LoVo (cell line): ENCODE measurements at places on chromosomes 1 and 21.

DNA sequence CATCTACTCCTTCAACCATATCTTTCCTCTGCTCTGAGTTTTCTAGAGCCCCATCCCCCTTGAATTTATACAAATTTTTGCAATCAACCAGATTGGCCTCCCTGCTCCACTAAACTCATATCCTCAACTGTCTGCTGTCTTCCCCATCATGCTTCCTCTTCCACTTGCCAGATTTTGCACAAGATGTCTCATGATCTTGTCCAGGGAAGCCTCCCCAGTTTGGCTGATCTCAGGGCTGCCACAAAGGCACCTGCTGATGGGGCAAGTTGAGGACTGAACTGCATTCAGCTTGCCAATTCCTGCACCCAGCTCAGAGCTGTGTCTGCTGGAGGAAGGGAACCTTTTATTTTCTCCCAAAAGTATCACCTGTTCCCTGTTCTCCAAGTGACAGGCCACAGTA, 3.9 kb upstream of the KCNJ9 start:
- no peak for DNase-seq

DNA sequence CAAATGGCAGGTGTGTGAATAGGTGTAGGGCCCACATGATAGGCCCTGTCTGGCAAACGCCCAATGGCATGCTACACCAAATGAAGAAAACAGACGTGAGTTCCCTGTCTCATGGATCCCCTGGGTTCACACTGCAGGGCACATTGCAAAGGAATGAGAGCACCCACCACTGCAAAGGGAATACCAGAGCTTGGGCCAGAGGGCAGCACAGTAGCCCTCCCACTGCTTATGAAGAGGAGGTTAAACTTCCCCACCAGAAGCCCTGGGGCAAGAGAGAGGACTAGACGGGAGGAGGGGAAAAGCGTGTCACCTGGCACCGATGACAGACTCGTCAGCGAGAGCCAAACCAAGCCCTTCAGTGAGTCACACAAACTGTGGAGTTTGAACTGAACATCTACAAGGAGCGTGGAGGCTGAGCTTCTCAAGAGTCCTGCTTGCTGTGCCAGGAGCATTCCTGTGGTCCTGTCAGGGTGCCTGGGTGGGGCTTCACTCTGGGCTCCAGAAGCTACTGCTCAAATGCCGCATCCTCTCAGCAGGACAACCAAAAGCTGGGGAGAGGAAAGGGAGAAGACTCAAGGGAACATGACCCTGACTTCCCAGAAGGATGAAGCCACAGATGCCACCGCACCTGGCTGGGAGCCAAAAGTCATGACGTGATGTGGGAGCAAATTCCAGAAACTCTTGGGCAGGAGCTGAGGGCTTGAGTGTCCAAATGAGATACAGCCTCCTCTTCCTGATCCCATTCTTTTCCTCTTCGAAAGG, 61.1 kb downstream of the TOMM20 start:
- peak; percentile 98 for DNase-seq

DNA sequence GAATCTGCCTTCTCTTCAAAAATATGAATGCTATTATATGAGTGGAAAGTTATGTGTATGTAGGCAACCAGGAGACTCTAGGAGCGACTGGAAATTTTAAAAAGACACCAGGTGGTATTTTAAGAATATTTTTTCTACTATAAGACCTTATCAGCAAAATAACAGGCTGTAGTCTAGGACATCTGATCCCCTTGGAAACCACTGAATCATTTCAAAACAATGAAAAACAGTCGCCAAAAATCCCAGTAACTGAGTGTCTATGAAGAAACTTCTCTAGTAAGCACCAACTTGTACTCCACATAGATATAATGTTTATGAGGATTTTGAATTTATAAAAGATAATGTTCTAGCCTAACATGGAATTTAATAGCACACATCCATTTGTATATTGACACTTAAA, 358.5 kb downstream of the GPATCH2 start:
- DNase-seq: no peak

DNA sequence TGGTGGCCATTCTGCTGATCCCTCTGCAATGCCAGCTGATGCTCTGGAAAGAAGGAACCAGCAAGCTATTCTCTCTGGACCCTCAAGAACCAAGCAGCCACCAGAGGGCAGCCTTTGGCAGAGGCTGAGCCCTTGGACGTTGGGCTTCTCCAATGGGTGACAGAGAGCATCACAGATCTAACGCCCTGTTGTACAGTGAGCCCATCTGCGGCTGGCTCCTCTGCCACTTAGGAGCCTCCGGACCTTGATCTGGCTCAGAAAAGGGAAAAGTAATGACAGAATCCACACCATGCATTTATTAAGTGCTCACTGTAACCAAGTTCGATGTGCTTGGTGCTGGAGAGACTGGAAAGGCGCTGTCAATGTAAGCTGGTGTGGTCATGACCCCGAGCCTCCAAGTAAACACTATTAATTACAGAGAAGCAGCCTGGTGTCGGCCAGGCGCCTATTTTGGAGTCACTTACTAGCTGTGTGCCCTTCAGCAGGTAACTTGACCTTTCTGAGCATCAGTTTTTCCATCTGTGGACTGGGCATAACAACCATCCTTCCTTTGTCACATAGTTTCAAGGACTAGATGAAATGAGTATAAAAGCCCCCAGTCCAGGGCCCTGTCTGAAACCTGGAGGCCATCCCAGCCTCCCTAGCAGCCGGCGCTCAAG, 34.9 kb downstream of the ECE1 start:
- DNase-seq: peak; percentile 39

GRCh38 chr1:3470650-3471355, 16.3 kb downstream of the ARHGEF16 start:
- DNase-seq: no peak

DNA sequence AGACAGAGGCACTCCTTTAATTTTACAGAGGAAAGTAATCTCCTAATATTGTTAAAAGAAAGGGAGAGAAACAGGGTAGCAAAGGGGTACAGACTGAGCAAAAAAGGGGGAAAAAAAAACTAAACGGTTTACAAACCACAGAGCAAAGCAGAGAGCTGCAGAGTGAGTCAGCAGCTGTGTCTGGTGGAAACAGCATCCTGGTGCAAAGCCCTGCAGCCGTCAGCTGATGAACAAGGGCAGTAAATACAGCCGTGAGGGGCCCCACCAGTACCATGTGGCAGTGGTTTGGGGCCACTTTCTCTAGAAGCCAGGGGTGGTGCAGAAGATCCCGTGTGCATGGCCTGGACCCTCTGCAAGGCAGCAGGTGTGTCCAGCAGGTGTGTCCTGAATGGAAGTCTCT, 111.3 kb downstream of the ERG start:
- DNase-seq: no peak

GRCh38 chr1:16189003-16189402, 23.4 kb downstream of the ARHGEF19 start:
- DNase-seq: peak; percentile 89

DNA sequence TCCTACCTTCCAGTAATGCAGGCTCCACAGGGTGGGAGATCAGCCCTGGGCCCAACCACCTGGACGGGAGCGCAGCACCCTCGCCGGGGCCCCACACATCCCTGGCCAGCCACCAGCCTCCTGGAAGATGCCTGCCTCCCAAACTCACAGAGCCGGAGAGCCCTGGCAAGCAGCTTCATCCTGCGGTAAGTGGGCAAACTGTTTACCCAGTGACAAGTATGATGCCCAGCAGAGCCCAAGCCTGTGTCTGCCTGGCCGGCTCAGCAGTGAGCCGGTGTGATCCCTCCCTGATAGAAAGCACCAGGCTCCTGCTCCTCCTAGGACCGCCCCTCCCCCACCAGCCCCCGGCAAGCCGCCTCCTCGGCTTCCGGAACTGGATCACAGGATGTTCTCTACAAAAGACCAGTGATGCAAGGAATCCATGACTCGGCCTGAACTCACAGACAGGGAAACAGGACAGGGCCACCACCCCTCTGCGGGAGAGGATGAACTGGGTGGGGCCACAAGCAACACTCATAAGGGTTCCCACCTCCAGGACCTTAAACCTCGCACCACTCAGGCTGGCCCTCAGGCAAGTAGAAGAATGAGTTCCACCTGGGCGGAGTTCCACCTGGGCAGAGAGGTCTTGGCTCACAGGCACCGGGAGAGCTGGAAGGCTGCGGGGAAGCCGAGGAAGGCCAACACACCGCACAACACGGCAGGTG, 7.9 kb downstream of the ACOT7 start:
- DNase-seq: peak; percentile 78

- DNase-seq: no peak
Observed at GRCh38 chr1:217253985-217254384, 376.9 kb downstream of the GPATCH2 start.

GRCh38 chr1:68332041-68332440, 99.7 kb upstream of the WLS start:
- no peak for DNase-seq

- DNase-seq: no peak
Observed at GRCh38 chr21:20661246-20661645, 337.0 kb upstream of the NCAM2 start.

GRCh38 chr1:213264531-213264930, 213.5 kb downstream of the RPS6KC1 start:
- DNase-seq: no peak

GRCh38 chr1:115873184-115873583, 32.3 kb upstream of the NHLH2 start:
- no peak for DNase-seq

DNA sequence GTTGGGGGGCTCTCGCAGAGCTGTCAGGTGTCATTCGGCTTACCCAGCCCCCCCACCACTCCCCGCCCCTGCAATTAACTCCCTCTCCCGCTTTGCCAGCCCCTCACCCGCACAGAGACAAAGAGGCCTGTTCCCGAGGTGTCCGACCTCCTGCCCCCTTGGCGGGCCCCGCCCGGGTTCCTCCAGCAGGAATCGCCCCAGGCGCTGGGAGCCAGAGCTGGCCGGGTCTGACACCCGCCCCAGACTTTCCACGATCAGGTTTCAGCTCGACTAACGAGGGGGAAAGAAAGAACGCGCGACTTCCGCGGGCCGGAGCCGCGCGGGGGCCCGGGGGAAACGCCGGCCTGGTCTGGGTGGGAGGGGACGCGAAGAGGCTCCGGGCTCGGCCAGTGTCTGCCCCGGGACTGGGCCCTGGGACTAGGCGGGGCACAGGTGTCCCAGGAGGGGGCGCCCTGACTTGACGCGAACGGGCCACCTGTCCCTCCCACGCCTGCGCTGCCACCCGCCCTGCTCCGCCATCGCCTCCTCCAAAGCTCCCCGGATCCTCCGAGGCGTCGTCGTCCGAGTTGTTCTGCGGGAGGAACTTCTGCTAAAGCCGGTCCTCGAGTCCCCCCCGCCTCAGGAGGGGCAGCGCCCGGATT, 36.4 kb upstream of the HHAT start:
- DNase-seq: peak; percentile 39

DNA sequence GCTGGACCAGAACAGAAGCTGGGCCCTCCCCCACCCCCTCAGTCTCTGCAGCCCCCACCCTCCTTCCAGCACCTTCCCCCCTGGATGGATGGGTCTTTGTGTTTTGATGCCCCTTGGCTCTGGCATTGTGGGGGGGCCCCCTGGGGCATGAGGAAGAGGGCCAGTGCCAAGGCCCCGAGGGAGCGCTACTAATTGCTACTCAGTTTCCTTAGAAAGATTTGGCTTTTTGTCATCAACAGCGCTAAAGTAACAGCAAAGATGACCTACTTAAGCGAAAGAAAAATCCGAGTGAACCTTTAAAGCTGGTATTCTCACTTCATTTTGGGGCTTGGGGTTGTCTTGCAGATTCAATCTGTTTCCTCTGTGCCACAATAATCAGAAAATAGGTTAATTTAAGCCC, 63.5 kb downstream of the SKI start:
- no peak for DNase-seq

DNA sequence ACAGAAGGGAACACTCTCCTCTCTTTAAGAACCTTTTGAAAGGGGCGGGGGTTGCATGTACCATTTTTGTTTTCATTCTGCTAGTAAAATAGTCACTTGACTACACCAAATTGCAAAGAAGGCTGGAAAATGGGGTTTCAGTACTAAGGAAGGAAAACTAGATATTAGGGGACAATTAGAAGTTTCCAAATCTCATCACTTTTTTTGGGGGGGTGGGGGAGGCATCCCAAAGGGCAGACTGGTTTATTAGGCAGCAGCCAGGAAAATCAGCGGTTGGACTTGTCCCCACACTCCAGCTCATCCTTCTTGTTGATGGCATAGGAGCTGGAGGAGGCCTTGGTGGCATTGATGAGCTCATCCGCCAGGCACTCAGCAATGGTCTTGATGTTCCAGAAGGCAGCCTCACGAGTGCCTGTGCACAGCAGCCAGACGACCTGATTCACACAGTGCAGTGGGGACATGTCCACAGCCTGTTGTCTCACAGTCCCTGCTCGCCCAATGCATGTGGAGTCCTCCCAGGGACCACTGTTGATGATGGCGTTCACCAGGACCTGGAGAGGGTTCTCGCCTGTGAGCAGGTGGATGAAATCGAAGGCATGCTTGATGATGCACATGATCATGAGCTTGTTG, 1.7 kb upstream of the TMEM50B start:
- DNase-seq: no peak

DNA sequence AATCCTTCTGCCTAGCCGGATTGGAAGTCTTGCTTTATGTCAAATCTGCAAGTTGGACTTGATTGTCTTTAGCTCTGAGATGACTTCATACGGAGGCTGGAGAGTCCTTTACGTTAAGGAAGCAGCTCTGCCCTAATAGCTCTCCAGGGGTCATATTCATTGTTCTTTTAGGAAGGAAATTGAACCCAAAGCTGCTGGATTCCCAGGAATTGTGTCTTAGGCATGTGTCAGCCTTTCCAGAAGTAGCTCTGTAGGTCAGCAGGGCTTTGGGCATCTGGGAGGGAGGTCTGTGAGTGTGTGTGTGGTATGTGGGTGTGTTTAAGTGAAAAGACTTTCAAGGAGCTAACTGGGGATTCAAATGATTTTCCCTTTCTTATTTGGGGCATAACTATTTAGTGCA, 82.4 kb downstream of the ABCA4 start:
- no peak for DNase-seq

DNA sequence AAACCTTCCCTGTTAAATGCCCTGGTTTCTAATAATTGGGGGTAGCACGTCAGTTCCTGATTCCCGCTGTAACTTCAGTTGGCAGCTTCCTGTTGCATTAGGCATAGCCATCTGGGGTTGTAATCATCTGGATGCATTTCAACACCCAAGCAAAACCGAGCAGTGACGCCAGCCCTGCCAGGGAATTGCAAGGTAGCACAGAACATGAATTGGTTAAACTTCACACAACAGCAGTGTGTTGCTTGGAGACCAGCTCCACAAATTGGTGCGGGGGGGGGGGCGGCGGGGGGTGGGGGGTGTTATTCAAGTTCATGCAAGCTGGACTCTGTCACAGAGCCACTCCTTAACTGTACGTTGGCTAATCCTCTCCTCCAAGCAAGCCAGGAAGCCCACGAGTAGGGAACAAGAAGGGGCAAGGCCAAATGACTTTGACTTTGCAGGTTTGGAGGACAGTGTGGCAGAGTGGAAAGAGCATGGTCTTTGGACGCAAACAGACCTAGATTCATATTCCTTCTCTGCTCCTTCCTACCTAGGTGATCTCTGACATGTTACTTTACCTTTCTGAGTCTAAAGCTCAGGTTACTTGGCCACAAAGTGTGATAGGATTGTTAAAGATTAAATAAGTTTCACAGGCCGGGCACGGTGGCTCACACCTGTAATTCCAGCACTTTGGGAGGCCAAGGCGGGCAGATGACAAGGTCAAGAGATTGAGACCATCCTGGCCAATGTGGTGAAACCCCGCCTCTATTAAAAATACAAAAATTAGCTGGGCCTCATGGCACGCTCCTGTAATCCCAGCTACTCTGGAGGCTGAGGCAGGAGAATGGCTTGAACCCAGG, 4.7 kb downstream of the LAX1 start:
- peak; percentile 17 for DNase-seq

GRCh38 chr1:247077876-247078257, 744 bp downstream of the ZNF670 start:
- peak; percentile 7 for DNase-seq

- no peak for DNase-seq
Observed at GRCh38 chr21:37737996-37738395, 178.3 kb downstream of the KCNJ6 start.
